Left lung (tissue), 14 donors: ENCODE measurements at places on chromosomes 4 and X.

- DNase-seq: no peak
Observed at GRCh38 chr4:168605411-168605810, 108.6 kb downstream of the PALLD start.

- no peak for DNase-seq
Observed at GRCh38 chr4:72112514-72113156, 80.8 kb downstream of the NPFFR2 start.

GRCh38 chrX:11704725-11705495 is 39.2 kb upstream of the ARHGAP6 start:
- no peak for DNase-seq

DNA sequence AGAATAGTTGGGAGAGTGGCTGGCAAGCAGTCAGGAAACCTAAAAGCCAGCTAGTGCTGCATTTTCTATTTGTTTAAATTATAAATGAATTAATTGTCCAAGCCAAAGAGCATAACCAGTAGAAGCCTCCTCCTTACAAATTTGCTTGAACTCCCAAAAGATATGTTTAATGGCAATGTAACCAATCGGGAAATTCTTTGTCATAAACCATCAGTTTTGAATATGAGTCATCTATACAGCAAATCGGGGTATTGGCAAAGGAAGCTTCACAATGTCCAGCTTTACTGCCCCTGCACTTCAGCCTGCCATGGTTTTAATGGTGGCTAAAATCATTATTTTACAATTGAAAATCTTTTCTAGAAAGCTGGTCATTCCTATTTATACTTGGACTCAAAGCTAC is 216.6 kb downstream of the SHROOM3 start:
- no peak for DNase-seq

DNA sequence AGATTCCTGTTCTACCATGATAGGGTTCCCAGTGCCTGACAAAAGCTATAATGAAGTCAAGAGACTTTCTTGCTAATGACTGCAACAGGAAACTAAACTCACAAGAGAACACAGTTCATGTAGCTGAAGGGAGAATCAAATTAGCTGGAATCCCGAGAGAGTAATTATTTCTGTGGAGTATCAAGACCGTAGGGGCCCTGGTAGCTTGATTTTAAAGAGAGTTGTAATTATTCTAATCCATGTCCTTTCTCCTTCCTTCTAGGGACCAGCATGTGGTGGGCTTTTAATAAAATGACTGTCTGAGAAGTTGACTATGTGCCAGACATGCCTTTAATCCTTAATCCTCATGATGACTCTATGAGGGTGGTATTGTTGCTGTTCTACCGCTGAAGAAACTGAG is 1.7 kb upstream of the TRPC5OS start:
- DNase-seq: no peak

DNA sequence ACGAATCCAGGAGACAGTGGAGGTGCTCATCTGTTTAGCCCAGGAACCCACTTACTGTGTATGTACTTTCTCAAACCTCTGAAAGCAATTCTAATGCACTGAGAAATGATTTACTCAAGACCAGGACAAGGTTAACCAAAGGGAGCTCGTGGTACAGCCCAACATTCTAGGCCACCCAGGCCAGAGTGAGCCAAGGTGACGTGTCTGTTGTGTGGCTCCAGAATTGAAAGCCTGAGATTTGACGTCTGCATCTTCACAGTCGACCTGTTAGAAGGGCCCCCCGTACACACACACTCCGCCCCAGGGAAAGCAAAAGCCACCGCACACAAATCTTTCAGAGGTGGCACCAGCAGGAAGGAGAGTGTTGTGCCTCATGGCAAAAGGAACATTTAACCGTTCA is 2.3 kb downstream of the MAP3K15 start:
- DNase-seq: no peak

GRCh38 chr4:139773560-139774318 is 108.1 kb downstream of the MGST2 start:
- no peak for DNase-seq

- DNase-seq: no peak
Observed at GRCh38 chrX:148441387-148441786, 59.0 kb upstream of the AFF2 start.

GRCh38 chr4:1873776-1874175 is 2.6 kb downstream of the NSD2 start:
- no peak for DNase-seq

GRCh38 chr4:98226396-98226795 is 34.8 kb upstream of the RAP1GDS1 start:
- no peak for DNase-seq

GRCh38 chrX:130869239-130869638 is 33.8 kb downstream of the ENOX2 start:
- no peak for DNase-seq

DNA sequence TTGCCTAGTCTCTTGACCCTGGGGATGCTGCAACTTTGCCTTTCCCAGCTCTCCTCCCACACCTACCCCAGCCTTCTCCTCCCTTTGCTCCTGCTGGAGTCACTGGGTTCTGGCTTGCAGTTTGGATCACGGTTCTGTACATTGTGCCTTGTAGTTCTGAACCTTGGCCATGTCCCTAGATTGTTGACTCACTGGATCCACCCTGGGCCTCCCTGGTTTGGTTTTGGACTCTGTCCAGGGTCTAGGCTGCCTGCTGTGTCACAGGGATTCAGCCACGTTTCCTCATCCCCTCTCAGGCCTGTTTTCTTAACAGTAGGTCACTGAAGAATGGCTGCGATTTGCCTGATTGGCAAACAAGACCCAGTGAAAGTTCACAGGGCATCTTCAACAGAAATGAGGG is 11.5 kb upstream of the GABRE start:
- no peak for DNase-seq

GRCh38 chr4:156609421-156609820 is 362.2 kb downstream of the PDGFC start:
- DNase-seq: no peak

- peak; percentile 48 for DNase-seq
Observed at GRCh38 chr4:82706349-82707000, 92.1 kb downstream of the SCD5 start.

DNA sequence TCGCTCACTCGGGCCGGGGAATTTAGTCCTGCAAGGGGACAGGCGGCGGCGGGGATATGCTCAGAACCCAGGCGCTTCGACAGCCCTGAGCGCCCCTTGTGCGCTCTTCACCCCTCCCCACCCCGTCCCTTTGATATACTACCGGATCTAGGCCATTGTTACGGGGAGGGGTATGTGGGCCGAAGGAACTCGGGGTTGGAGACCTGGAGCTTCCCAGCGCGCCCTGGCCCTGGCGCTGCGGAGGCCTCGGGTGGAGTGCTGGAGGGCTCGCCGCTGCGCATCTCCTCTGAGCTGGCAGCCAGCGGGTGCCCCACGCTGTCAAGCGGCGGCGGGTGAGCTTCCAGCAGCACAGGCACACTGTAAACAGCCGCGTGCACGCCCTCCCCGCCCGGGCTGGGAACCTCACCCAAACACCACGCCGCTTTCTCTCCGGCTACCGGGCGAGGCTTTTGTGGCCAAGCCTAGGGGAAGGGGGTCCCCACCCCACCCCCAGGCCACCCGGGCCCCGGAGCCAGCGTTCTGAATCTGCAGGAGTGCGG is 54.5 kb upstream of the BCOR start:
- peak; percentile 82 for DNase-seq

DNA sequence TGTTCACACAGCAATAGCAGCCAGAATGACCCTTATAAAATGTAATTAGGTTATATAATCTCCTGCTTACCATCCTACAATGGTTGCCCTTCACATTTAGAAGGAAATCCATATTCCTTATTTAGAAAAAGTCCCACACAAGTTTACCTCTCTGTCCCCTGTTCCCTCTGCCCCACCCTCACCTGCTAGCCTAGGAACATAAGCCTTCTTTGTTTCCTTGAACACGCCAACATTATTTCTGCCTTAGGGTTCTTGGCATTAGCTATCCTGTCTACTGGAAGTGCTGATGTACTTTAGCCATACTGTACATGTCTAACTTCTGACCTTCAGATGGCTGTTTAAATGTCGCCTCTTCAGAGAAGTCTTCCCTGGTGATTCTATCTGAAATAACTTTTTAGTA is 28.4 kb upstream of the USP53 start:
- DNase-seq: no peak

- DNase-seq: no peak
Observed at GRCh38 chr4:167177925-167178324, 56.4 kb downstream of the SPOCK3 start.

DNA sequence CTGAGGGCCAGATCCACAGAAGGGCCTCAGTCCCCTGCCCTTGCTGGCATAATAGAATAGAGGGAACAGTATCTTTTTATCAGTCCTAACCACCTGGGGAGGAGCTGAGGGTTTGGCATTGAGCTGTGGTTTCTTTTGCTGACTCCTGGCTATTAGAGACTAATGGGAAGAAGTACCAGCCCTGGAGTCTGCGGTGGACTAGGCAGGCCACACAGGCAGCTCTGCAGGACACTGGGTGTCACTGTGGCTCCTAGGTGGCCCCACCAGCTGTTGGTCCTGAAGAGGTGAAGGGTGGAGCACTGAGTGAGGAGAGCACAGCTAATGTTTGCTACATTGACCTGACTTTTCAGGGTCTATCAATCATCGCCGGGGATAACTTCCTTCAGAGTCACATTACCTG is 52.8 kb upstream of the GPC4 start:
- DNase-seq: no peak

DNA sequence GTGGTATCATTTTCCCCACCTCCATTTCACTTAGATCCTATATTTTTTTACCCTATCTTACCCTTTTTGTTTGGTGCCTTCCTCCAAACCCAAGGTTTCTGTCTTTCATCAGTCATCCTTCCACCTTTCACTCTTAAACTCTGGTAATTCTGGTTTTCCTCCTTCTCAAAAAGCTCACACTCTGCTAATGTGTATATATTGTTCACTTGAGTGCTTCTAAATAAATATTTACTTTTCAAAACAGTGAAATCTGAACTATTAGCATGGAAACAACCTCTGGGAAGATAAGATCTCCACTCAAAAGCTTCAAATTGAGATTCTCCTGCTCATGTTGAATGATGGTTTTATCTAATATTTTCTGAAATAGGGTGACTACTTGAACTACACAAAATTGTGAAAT is 21.5 kb downstream of the XIAP start:
- DNase-seq: no peak

- peak; percentile 34 for DNase-seq
Observed at GRCh38 chr4:72119946-72120345, 88.1 kb downstream of the NPFFR2 start.

DNA sequence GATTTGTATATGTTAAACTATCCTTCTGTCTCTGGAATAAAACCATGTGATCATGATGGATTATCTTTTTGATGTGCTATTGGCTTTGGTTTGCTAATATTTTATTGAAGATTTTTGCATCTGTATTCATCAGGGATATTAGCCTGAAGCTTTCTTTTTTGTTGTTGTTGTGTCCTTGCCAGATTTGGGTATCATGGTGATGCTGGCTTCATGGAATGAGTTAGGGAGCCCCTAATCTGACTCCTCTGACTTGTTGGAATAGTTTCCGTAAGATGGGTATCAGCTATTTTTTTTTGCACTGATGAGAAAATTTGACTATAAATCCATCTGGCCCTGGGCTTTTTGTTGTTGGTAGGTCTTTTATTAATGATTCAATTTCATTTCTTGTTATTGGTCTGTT is 45.7 kb downstream of the ATP10D start:
- DNase-seq: no peak

DNA sequence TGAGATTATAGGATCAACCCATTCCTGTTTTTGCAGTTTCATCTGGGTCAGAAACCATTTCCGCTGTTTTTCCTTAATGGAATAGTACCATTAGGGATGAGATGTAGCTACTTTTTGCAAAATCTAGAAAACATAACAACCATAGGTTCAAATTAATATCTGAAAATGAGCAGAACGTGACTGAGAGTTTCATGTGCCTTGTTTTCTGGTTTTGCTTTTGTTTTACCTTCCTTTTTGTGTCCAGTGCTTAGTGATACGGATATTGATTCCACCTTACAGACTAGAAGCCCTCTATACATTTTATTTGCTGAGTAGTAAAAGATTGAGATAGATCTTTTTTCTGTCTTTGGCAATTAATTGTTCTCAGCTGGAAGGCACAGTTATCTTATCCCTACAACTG is 46.5 kb downstream of the SNX25 start:
- no peak for DNase-seq

DNA sequence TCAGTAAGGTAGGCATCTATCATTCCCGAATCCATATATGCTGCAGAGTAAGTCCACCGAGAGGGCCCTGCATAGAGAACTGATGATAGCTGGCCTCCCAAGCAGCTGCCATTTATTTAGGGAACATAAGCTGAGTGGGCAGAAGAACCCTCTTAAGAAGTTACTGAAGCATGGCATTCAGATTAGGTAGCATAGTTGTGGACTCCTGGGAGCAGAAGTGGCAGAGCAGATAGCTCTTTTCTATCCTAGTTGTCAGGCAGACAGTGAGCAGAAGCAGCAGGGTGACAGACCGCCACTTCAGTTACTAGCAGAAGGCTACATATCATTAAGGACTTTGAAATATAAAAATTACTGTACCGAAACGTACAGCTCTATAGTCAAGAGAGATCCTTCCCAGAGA is 454.7 kb downstream of the PPP4R3C start:
- DNase-seq: no peak

DNA sequence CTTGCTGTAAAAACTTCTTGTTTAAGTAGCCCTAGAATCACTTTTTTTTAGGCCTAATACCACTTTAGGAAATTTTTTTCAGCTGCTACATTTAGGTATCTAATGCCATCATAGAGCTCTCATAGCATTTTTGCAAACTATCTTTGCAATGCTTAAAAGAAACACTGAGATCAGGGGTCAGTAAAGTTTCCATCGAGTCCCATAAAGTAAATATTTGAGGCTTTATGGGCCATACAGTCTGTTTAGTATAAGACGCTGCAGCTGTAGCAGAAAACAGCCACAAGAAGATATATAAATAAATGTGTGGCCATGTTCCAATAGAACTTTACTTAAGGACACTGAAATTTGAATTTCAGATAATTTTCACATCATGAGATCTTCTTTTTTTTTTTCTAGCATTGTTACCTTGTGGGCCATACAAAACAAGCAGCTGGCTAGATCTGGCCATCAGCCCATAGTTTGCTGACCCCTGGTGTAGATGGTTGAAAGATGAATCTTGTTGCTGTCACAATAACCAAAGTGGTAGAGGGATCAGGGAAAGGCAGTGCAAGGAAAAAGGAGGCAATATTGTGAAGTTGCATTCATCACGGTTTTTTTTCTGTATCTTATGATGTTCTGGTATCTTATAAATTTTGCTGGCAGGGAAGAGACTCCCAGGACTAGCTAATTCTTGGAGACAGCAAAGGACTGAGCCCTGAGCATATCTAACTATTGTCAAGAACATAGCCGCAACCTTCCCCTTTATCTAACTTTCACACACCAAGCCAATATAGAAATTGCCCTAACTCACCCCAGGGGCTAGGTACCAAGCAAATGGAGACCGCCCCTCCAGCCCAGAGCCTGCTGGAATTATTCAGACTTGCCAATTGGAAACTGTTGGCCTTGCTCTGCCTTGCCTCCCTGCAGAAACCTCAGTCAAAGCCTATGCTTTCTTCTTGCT is 46.6 kb downstream of the RASGEF1B start:
- DNase-seq: peak; percentile 21

GRCh38 chrX:151523351-151523750 is 40.1 kb upstream of the PASD1 start:
- no peak for DNase-seq
